ENCODE measurements at places on chromosomes 3 and 15.
A peak's percentile ranks its signal among the peaks of the same experiment; 100 is the strongest.

- DNase-seq: no peak
Observed at GRCh38 chr3:130963878-130964277, 62.7 kb downstream of the ASTE1 start.

GRCh38 chr15:66923438-66923881, 141.9 kb upstream of the SMAD3 start:
- peak; percentile 10 for DNase-seq

- DNase-seq: no peak
Observed at GRCh38 chr3:32224016-32224516, 14.4 kb upstream of the CMTM8 start.

GRCh38 chr3:141334627-141335250, 33.6 kb upstream of the ZBTB38 start:
- no peak for DNase-seq

- no peak for DNase-seq
Observed at GRCh38 chr3:61679026-61679425, 117.7 kb downstream of the PTPRG start.

- DNase-seq: no peak
Observed at GRCh38 chr3:81468391-81468790, 293.1 kb downstream of the GBE1 start.

GRCh38 chr3:64491843-64492242, 196.0 kb downstream of the ADAMTS9 start:
- DNase-seq: no peak
